ENCODE measurements at places on chromosomes 3 and 15.

DNA sequence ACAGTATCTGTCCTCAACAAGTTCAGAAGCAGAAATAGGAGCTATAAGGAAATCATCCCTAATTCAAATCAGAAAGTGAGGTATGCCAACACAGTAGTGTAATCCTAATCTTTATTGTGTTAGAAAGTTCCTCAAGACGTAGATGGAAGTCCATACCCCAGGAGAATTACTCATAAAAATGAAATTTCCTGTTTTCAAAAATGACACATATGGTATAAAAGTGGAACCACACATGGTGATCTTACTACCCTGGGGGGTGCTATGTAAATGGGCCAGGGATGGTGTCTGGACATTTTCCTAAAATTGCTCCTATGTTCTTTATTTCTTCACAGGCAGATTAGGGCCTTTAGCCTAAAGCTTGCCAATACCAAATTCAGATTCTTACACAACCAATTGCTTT, 204.1 kb downstream of the ARRDC4 start:
- no peak for DNase-seq

GRCh38 chr3:30908456-30909037, 14.1 kb upstream of the GADL1 start:
- no peak for DNase-seq

- DNase-seq = no peak
These were observed 187.3 kb downstream of the KCNAB1 start for GRCh38 chr3:156307704-156308103.

DNA sequence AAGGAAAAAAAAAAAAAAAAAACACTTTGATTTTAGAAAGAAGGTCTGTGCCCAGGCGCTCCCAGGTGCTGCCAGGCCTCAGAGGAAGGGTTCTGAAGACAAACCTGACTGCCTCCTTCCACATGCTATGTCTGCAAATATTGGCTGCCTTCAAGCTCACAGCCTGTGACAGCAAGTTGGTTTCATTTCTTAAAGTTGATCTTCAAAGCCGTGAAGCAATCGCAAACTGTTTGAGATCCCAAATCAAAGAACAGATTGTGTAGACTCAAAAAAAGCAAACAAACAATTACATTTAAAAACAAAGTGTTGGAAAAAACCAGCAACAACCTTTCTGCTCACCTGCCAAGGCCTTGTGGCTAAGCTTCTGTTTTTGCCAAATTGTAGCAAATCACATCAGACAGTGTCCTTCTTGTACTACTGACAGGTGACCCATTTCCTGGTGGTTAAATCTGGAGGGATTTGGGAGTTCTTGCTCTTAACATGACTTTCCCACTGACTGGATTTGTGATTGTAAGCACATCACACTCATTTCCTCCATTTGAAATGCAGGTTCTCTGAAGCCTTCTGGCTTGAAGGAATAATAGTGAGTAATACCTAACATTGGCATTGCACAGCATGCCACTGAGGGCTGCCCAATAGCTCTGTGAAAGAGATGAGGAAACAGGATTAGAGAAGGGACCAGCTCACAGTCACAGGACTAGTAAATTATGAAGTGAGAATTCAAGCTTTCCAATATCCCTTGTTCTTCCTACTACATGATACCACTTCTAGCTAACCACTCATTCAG, 502.4 kb downstream of the LPP start:
- DNase-seq = no peak

GRCh38 chr15:41018534-41018933, 65.3 kb downstream of the CHAC1 start:
- DNase-seq = no peak

GRCh38 chr3:25610779-25611178, 53.9 kb downstream of the TOP2B start:
- no peak for DNase-seq

GRCh38 chr3:13274125-13274524, 146.0 kb downstream of the NUP210 start:
- no peak for DNase-seq

DNA sequence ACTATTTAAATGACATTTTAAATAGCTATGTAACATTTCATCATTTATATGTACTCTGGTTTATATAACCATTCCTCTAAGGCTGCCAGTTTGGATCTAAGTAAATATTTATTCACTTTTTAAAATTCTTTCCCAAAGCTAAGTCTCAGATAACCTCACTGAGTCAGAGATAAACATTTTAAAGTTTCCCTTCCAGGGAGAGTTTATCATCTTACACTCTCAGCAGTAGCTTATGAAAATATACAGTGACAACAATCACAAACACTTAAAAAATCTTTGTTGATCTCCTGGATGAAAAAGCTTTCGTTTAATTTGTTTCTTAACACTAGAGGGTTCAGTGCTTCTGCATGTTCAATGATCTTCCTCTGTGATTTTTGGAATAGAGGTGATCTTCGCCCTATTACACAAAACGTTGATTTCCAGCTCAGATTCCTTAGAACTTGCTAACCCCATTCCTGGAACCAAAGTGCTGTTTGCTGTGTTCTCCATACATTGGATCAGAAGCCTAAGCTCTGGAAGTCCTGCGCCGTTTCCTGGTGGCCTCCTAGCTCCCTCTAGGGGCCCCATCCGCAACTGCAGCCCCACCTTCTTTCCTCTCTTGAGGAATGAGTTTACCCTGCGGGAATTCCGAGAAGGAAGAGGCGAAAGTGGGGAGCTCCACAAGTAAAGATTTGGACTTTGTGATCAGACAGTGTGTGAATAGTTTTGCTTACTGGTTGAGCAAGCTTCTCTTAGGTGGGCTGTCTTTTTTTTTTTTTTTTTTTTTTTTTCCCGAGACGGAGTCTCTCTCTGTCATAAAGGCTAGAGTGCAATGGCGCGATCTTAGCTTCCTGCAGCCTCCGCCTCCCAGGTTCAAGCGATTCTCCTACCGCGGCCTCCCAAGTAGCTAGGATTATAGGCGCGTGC, 29.3 kb upstream of the SACM1L start:
- peak; percentile 70 for DNase-seq

GRCh38 chr15:66323312-66323928, 30.1 kb downstream of the DIS3L start:
- DNase-seq = no peak

DNA sequence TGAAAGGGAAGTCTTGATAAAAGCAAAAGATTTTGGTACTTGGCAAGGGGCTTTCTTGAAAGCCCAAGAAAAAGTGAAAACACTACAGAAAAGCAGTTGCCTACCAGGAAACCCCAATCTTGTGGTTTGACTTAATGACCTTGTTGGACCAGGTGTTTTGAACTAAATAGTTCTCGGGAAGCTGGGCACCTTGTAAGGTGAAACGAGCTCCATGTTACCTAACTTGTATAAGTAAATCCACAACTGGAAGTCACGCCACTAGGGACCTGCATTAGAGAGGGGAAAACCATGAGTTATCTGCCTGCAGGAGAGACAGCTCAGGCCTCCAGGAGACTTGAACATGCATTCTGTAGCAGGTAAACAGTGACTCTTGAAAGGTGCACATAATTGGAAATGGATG, 88.2 kb downstream of the GMPS start:
- no peak for DNase-seq

DNA sequence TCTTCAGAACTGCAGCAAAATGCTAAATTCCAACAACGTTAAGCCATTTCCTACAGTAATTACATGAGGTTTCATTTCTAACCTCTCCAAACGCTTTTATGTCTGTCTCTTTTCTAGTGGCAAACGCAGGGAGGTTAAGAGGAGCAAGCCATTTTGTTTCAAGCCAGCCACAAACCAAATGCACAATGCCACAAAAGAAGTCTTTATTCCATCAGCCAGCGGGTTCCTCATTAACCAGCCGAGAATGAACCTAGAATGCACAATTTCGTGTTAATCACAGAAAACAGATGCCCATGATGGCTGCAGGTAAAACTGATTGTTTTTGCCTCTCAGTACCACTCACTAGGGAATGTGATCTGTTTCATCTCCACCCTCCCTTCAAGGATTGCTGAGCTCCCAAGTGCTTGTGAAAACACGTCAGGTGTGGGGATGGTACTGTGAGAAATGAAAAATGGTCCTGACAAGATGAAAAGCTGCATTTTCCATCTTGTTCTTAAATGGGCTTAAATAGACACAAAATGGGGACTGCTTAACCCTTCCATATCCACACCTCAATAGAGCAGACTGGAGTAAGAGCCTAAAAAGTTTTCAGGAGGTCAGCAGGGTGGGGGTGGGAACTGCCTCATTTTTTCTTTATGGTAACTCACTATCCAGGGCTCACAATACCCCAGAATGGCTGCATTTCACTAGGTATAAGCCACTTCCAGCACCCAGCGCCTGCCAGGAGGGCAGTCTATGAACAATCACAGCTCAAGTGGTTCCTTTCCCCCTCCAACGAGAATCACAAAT, 277.1 kb downstream of the MAGI1 start:
- no peak for DNase-seq

GRCh38 chr3:193592841-193593667, at the start of gene OPA1:
Gene OPA1 (plus strand): TSS chr3:193593208. CDS start chr3:193593378, 170 bp downstream.
- peak; percentile 98 for DNase-seq

- no peak for DNase-seq
These were observed 680.5 kb downstream of the MECOM start for GRCh38 chr3:168983046-168983445.

GRCh38 chr3:58697561-58697960, 31.0 kb upstream of the FAM3D start:
- DNase-seq = no peak

DNA sequence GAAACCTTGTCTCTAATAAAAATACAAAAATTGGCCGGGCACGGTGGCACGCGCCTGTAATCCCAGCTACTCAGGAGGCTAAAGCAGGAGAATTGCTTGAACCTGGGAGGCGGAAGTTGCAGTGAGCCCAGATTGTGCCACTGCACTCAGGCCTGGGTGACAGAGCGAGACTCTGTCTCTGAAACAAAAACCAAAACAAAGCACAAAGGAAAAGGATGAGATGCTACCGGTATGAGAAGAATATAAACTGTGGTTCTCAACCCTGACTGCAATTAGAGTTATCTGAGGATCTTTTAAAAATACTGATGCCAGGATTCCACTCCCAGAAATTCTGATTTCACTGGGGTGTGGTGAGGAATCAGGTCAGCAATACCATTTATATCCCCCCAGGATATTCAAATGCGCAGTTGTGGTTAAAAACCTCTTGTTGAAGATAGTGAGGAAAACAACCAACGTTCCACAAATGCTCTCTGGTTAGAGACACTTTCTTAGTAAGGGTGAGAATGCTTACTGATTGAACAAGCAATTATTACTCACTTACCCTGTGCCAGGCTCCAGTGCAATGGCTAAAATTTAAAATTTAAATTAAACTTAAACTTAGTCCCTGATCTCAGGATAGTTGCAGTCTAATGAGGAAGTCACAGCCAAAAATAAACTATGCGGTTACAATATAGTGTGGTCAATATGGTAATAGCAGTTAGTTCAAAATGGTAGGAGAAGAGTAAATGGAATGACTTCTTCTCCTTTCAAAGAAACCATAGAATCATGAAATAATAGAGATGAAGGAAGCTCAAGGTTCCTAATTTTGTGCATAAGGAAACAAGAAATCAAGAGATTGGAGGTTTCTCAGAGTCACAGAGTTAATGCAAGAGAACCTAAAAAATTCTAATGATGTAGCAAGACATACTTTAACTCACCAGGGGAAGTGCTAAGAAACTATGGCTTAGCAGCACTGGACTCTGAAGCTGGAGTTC, 109.5 kb downstream of the SSR3 start:
- DNase-seq = no peak

DNA sequence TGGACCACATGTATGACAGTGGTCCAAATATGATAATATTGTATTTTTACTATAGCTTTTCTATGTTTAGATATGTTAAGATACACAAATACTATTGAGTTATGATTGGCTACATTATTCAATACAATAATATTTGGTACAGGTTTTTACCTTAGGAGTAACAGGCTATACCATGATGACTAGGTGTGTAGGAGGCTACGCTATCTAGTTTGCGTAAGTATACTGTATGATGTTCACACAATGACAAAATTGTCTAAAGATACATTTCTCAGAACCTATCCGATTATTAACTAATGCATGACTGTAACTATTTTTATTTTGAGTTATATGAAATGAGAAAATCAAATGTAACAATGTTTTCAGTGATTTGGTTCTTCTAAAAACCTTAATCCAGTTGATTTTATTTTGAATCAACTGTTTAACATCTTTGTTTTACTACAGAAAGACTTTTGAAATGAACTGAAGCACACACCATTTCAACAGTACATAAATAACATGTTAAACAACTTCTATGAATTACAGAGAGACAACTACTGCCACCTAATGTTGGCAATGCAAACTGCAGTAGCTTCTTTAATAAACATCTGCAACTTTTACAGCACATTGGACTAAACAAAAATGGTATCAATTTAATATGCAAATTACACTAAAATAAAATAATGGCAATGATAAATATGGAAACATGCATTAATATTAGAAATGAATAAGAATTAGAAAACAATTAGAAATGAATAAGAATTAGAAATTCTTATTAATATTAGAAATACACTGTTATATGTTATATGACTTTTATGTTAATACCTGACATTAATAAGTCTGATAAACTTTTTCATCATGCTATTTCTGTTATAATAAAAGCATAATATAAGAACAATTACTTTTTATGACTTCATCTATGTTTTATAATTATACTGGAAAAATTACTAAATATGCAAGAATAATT, 255.7 kb downstream of the MBNL1 start:
- DNase-seq = no peak

DNA sequence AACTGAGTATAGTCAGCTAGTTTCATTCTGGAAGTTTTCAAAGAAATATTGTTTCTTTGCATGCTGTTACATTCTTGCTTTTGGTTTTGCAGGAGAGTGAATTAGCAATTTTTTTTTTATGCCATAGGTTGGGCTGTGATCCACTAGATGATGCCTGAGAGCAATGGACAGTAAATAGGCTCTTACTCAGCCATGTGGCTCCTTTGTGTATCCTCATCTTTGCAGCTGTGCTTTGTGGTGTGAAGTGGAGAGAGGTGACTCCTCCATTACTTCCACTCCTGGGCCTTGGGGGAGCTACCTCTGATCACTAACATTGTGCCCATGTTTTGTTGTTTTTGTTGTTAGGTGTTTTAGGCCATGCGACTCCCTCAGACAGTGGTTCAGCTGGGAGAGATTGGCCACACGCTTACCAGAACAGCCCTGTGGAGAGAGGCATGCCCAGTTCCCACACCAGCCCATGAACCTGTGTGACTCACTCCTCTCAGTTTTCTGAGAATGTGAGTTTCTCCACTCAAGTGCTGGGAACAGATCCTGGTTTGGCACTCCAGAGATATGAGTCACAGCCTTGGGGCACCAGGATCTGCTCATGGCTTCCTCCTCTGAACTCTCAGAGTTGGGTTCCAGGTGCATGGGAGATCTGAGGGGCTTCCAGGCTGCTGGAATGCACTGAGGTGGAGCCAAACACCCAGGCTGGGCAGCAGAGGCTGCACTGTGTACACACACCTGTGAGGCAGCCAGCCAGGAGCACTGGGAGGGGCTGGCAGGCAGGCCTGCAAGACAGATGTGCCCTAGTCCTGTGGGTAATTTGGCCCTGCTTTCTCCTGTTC, 785.3 kb downstream of the ROBO2 start:
- no peak for DNase-seq

DNA sequence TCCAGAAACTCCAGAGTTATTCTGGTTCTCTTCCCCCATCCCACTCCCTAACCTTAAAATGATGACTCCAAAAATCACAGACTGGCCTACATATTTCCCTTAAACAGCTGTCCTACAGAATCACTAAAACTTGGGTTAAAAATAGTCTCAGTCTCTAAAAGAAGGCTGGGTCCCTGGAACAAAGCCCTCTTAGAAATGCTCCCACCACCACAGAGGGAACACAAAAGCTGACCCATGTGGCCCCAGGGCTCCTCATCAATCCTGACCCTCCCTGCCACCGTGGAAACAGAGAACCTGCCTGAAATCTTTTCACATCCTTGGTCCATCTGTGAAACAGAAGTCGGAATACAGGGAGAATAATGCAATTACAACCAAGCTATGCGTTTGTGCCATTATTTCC, 55.7 kb upstream of the DCLK3 start:
- DNase-seq = no peak

Data from right lobe of liver (tissue), 6 donors.